ENCODE measurements at places on chromosomes 6 and 20.
A peak's percentile ranks its signal among the peaks of the same experiment; 100 is the strongest.

DNA sequence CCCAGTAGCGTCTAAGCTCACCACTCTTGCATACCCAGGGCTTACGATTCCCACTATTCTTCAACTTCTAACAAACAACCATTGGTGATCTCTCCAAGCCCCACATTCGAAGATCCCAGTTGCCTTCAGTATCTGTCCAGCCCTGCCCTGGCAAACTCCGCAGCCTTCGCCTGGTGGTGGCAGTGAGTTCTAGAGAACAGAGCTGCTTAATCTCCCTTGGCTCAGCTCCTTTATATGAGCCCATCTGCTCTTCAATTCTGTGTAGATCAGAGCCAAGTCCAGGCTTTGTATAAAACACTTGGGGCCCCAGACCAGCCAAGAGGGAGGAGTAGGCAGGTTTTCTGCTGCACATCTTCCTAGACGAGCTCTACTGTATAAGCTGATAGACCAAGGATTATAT, 193.3 kb downstream of the PHACTR1 start:
- no peak for DNase-seq

DNA sequence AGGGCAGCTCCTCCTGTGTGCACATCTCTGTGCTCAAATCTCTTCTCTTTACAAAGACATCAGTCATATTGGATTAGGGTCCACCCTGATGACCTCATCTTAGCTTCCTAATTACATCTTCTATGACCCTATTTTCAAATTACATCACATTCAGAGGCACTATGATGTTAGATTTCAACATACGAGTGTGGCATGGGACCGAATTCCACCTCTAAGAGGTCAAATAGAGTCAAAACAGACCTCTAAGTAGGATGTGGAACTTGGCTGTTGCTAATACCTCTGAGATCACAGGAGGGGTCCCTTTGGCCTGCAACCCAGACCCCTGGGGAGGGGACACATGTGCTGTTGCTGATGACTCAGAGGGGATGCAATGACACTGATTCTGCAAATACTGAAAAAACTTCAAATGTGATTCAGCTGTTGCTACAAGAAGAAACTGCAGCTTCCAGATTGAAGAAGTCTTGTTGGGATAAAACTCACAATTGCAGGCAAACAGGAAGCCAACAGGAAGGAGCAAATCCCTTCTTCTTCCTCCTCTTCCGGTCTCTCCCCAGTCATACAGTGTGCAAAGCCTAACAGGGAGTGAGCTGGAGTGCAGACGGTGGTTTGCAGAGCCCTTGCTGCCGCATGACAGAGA, 216.2 kb downstream of the MYLK4 start:
- no peak for DNase-seq

- DNase-seq, result no peak
These were observed 70.6 kb downstream of the VEGFA start for GRCh38 chr6:43840490-43841218.

DNA sequence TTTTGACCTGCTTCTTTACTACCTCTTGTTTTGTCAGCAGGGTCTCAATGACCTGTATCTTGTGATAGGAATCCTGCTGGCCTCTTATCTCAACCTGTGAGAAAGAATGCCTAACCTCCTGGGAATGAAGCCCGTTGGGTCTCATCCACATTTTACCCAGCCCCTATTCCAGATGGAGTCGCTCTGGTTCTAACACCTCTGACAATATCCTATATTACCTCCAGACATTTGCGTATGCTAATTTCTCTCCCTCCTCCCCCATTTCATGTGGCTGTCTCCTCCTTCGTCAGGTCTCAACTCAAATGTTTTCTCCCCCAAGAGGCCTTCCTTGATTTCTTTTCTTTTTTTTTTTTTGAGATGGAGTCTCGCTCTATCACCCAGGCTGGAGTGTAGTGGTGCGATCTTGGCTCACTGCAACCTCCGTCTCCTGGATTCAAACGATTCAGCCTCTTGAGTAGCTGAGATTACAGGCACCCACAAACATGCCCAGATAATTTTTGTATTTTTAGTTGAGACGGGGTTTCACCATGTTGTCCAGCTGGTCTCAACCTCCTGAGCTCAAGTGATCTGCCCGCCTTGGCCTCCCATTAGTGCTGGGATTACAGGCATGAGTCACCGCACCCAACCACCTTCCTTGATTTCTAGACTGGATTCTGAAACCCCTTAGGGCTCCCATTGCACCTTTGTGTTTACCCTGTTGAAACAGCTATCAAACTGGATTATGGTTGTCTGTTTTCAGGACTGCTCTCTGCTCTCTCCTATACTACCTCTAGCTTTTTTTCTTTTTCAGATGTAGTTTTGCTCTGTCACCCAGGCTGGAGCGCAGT, 49.5 kb upstream of the B4GALT5 start:
- DNase-seq, result no peak

DNA sequence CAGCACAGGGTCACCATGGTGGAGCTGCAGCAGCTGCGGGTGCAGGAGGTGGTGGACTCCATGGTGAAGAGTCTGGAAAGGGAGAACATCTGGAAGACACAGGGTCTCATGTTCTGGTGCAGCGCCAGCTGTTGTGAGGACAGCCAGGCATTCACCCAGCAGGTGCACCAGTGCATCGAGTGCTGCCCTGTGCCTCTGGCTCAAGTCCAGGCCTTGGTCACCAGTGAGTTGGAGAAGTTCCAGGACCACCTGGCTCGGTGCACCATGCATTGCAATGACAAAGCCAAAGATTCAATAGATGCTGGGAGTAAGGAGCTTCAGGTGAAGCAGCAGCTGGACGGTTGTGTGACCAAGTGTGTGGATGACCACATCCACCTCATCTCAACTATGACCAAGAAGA, 22.9 kb upstream of the RIPK1 start:
- DNase-seq, result no peak

- no peak for DNase-seq
These were observed 4.8 kb upstream of the BTN1A1 start for GRCh38 chr6:26495281-26495680.

- DNase-seq, result no peak
These were observed 5.4 kb downstream of the SLCO4A1 start for GRCh38 chr20:62647521-62648317.

- no peak for DNase-seq
These were observed 158.5 kb downstream of the CD83 start for GRCh38 chr6:14276071-14276470.

DNA sequence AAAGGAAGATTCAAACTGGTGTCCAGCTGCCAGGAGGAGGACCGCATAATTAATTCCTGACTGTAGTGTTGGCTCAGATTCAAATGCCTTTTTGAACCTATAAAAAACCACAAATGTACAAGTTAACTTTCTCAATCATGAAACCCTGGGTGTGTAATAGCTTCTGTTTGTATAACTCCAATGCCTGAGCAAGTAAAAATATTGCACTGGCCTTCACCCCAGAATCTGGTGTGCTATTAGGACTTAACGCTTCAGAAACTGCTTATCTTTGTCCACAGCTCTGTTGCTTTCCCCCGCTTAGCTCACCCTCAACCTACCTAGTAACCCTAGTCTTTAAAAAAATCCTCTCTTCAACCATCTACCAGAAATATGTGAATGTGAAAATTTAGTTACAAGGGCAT, 119.1 kb upstream of the MAP7 start:
- DNase-seq, result peak; percentile 32

GRCh38 chr6:2820415-2820814, 21.2 kb downstream of the SERPINB1 start:
- no peak for DNase-seq

DNA sequence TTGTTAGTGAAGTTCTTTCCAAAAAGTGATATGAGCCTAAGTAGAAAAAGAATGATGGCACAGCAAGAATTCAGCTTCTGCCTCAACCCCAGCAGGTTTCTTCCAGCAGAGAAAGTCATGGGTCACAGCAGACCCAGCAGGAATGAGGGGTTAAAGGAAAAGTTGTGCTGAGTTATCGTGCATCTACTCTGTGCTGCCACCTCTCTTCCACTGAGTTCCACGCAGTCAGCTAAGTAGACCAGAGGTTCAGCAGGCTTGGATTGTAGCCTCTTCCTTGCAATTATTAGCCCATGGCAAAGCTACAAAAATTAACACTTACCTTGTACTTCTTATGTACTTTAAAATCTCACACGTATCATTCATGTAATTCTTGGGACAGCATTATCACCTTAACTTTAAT, 510.8 kb downstream of the PTPRT start:
- DNase-seq, result no peak

DNA sequence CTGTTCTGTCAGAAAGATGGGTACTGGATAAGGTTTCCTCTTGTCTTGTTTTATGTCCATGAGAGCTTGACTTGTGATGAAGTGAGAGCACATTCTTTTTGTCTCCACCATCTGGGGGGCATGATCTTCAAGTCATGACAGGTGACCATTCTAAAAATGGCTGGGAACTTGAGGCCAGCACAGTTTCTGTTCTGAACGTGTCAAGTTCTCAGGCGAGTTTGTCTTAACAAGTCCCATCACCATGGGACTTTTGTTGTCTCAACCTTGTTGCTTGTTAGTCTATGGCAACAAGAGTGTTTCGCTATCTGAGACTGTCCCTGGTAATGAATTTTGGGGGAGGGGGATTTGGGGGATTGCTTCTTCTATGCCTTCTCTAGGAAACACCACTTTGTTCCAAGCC, 25.6 kb upstream of the ENPP4 start:
- DNase-seq, result no peak

GRCh38 chr20:25252686-25253421, 5.0 kb downstream of the PYGB start:
- no peak for DNase-seq

GRCh38 chr6:132910759-132911158, 96.4 kb downstream of the RPS12 start:
- no peak for DNase-seq

- peak; percentile 89 for DNase-seq
These were observed 46.4 kb downstream of the MOCS1 start for GRCh38 chr6:39887692-39888450.

GRCh38 chr6:12767016-12767415, 50.4 kb downstream of the PHACTR1 start:
- no peak for DNase-seq

GRCh38 chr20:11003341-11003740, 329.5 kb upstream of the JAG1 start:
- DNase-seq, result no peak

GRCh38 chr6:85062884-85063283, 298.5 kb upstream of the TBX18 start:
- DNase-seq, result no peak

DNA sequence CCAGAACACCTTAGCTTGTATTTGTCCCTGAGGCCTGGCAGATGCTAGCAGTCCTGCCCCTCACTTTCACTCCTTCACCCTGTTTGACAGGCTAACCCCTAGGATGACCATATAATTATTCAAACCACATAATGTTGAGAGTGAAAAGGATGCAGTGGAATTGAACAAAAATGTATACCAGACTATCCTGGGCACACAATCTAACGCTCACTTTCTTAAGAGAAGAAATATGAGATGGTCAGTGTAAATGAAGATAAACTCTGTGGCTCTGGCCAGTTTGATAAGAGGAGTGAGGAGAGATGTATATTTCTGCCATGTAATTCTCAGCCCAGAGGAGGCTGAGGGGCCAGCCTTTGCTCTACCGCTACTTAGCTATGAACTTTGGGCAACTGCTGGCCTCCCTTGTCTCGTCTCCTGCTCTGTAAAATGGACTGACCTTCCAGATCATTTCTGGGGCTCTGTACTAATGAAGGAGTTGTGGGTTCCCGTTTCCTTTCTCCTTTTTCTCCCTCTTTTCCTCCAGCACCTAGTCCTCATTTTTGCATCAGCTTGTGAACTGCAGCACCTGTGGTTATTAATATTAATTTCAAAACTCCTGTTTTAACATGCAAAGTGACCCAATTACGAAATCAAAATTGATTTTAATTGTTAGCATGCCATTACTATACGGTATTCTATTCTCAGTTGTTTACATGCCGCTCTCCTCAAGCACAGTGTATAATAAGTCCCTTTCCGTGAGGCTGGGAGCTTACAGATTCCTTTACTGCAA, 92.5 kb upstream of the IYD start:
- DNase-seq, result no peak

DNA sequence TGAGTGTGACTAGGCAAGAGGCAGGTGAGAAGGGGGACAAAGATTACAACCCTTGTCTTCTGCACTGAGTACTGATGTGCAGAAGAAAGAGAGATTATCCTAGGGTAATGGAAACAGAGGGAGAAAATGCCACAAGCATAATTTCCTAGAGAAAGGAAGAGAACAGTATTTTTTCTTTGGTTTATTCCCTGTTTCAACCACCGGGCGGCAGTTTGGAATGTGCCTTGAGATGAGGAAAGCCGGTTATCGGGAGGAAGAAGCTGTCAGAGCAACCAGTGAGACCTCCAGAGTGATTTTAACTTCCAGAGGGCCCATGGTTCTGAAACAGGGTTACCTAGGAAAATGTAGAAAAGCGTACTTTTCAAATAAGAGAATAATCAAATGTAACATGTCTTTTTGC, 121.4 kb downstream of the REV3L start:
- DNase-seq, result peak; percentile 32

GRCh38 chr6:13527671-13528056, 40.3 kb upstream of the GFOD1 start:
- no peak for DNase-seq

- DNase-seq, result no peak
These were observed 4.7 kb downstream of the GSTA4 start for GRCh38 chr6:52990342-52990741.

GRCh38 chr6:108441141-108441540, 119.6 kb upstream of the FOXO3 start:
- no peak for DNase-seq

DNA sequence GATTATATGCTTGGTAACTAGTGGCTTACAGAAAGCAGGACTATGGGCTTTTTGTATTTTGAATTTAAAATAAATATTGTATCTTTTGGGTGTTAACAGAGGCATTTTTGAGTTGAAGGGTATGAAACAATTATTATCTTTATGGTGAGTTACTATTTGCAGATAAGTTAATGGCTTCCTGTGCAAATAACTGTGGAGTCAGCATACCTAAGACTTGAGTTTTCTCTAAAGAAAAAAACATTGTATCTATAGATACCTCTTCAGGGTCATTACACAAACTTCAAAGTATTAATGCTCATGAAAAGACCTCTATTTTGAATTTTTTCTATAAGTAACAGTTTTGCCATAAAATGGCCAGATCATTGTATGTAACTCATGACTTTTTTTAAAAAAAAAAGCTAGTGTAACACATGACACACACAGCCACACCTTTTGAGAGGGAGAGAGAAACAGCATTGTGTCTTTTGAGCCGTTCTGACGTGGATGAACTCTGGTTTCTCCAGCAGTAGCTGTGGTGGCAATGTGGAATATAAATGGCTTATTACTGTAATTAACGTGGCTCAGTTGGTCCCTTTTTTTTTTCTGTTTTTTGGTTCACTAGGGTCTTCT, 36.3 kb downstream of the PLEKHG1 start:
- DNase-seq, result no peak

- DNase-seq, result no peak
These were observed 312.2 kb downstream of the BTBD3 start for GRCh38 chr20:12229891-12230290.

Measured in foreskin melanocyte (primary cell).